SW480 (cell line): ENCODE measurements at places on chromosomes 3 and 15.

DNA sequence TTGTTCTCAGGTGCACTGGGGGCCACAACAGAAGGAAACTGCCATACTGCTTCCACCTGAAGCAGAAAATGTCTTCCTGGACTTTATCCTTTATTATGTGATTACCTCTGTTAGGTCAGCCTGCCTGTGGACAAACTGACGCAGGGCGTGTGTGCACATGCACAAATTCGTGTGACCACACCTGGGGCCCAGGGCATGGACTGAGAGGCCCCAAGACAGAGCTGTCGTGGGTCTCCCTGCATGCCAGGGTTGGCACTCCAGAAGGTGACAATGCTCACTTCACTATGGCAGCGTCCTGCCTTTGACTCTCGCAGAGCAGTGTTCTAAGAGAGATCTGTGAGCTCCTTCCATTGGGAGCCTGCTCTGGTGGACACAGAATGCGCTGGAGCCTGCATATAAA lies 34.5 kb downstream of the CCDC12 start:
- no peak for DNase-seq

- DNase-seq: no peak
These were observed 133.0 kb upstream of the SOX2 start for GRCh38 chr3:181578743-181579142.

DNA sequence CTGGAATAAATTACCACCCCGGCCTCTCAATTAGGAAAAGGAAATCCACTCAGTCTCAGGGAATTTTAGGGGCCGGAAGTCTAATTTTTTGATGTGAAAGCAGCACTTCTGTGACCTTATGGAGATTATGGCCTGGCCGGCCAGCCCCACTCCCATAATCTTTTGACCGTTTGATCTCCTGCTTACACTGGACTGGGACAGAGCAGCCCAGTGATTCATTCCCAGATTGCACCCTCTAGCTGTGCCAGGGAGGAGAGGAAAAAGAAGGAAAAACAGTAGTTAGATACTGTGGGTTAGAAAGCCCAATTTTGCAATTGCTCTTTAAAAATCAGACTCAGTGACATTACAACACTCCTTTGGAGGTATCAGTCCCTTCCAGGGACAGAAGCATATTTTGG lies 32.4 kb downstream of the GJD2 start:
- peak; percentile 7 for DNase-seq

GRCh38 chr15:77023576-77024272 lies 28.8 kb downstream of the PSTPIP1 start:
- no peak for DNase-seq

- DNase-seq: no peak
These were observed 21.8 kb upstream of the ANPEP start for GRCh38 chr15:89836267-89837133.

DNA sequence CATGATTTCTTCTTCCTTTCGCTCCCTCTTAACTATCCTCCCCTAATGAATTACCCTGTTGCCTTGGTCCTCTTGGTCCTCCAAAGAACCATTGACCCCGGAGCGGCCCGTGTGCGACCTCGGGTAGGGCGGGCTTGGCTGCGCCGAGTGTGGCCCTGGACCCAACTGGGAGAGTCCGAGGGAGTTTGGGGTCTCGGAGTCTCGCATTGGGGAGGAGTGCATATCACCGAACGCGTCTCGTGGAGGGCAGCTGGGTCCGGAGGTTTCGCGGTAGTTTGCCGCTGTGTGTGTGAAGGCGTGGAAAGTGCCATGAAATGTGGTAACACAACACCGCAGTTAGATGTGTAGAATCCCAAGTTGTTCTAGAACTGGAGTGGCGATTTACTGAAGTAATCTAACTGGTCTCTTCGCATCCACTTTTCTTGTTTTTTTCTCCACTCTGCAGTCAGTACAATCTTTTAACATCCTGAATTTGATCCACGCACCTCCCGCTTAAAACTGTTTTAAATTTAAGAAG lies 363 bp downstream of the GTF2E1 start:
- peak; percentile 9 for DNase-seq

GRCh38 chr3:156816091-156816793 lies 9.9 kb upstream of the LEKR1 start:
- DNase-seq: no peak

- no peak for DNase-seq
These were observed 1.6 kb upstream of the CCDC33 start for GRCh38 chr15:74234598-74234875.

DNA sequence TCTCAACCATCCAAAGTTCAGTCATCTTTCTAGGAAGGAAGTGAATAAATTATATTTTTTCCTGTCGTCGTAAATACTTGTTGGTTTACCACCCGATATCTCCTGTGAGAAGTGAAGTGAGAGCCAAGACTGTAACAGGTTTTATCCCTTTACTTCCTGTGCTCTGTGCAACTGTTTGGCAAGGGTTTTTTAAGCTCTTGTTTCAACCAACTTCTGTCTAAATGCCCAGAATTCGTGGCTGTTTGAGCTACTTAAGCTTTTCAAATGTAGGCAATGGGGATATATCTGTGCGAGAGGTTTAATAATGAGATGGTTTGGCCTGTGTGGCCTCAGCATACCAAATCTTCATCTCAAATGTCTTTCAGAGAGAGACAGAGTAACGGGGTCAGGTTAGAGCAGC lies 134.7 kb downstream of the LRTM1 start:
- no peak for DNase-seq

GRCh38 chr15:91881569-91882297 lies 28.2 kb downstream of the SLCO3A1 start:
- DNase-seq: no peak

GRCh38 chr15:71730277-71731144 lies 79.8 kb upstream of the NR2E3 start:
- peak; percentile 66 for DNase-seq

DNA sequence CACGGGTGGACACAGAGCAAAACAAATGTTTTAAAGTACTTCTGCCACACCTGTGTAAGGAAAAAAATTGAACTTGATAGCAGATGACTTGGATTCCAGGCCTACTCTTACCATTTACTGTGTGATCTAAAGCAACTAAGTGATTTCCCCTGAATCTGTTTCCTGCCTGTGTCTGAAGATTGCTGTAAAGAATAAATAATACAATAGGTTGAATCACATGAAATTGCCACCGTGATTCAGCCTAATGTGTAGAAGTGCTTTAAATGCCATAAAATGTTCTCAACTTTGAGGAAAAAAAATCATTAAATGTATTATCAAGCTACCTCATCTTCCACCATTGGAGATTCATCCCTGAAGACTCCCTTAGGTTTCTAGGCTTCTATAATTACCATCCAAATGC lies 27.6 kb upstream of the NUDT16 start:
- no peak for DNase-seq

- no peak for DNase-seq
These were observed 34.6 kb upstream of the CDIN1 start for GRCh38 chr15:36544518-36545466.
